ENCODE measurements at places on chromosomes 3 and 15.
A peak's percentile ranks its signal among the peaks of the same experiment; 100 is the strongest.

GRCh38 chr3:109161487-109162123 is 25.1 kb downstream of the C3orf85 start:
- DNase-seq = no peak

- peak; percentile 94 for DNase-seq
These were observed at the start of gene EEF1AKMT4 for GRCh38 chr3:184249412-184250166. EEF1AKMT4 (plus strand) TSS chr3:184249672; CDS start chr3:184249695, 23 bp downstream.

GRCh38 chr15:48937886-48938285 is 25.8 kb downstream of the SHC4 start:
- DNase-seq = no peak

DNA sequence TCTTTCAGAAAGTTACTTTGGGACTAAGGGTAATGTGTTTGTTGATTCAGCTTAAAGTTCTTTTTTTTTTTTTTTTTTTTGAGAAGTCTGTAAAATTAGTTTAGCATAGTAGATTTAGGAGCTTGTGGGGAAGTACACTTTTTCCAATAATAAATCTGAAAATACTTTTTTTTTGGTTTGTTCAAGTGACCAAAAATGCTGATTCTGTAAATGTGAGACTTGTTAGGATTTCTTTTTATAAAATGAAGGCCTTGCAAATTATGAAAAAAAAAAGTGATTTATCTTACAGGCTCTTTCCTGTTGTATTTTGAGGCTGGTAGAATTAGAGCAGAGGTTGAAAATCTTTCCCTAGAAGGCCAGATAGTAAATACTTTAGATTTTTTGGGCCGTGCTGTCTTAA is 7.6 kb downstream of the OXNAD1 start:
- no peak for DNase-seq

- DNase-seq = no peak
These were observed 89.7 kb upstream of the KLF13 start for GRCh38 chr15:31237043-31237324.

GRCh38 chr3:149547954-149548668 is 73.6 kb downstream of the TM4SF4 start:
- no peak for DNase-seq

DNA sequence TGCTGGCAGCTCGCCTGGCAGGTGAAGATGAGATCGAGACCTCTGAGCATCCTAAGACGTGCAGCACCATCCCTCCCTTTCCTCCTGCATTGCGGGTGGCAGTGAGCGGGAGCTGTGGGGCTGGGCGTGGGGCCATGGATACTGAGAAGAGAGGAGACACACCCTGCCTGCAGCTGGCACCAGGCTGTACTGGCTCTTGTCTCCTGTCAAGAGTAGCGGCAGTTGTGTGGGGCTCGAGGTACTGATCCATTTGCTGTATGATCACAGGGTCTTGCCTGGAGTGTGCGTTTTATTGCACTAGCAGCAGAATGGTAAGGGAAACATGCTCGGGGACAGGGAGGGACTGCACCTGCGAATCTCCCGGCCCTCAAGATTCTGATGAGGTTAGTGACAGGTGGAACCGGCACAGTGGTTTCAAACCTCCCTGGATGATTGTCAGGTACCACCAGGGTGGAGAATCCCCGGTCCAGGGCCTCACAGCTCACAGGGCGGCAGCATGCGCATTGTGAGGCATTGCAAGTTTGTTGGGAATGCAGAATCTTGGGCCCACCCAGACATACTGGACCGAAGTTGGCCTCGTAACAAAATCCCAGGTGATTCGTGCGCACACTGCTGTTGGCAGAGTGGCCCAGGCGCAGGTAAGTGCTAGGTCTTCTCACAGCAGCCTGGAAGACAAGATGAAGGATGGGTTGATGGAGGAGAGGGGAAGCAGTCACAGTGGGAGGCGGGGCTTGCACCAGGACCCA is 14.1 kb downstream of the SYNM start:
- no peak for DNase-seq

DNA sequence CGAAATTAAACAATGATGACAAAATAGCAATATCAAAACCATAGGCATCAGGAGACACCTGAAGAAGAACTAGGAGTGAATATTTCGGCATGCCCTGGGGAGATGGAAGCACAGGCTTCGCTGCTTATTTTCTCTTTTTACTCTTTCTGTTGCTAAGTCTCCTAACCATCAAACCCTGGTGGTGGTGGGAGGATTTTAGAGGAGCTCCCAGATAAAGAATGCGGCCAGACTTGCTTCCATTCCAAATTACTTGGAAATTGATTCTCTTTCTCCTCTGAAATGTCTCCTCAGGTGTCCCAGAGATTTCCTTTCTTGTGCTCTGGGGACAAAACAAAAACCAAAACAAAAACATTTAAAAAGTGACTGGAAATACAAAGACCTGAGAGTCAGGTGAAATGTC is 243.0 kb downstream of the KBTBD8 start:
- DNase-seq = no peak

DNA sequence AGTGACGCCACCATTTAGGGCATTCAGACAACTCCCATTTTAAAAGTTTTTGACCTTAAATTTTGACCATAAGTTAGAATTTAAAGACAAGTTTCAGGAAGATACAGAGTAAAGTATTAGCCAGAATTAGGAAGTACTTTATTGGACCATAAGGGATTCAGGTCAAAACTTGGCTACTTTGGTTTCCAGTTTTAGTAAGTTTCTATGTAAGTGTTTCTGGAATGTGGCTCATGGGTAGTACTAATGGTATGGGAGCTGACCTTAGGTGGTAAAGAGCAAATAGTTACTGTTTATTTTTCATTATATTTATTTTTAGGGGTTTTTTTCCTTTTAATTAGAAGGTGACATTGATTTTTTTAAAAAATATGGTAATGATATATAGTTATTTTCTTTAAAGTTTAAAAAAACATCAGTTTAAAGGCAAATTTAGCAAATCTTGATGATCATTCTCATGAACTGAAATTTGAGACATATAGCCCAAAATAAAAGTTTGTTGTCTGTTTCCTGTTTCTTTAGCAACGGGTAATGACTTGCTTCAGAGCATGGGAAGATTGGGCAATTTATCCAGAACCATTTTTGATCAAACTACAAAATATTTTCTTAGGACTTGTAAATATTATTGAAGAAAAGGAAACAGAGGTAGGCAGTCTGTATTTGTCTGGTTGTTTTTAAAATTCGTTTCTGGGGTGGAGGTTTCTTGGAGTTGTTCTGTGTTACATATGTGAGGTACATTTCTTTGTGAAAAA is 34.3 kb downstream of the U2SURP start:
- no peak for DNase-seq
